ENCODE measurements at places on chromosomes 2 and 18.

- no peak for DNase-seq
Observed at GRCh38 chr2:235143789-235144188, 192.0 kb downstream of the SH3BP4 start.

DNA sequence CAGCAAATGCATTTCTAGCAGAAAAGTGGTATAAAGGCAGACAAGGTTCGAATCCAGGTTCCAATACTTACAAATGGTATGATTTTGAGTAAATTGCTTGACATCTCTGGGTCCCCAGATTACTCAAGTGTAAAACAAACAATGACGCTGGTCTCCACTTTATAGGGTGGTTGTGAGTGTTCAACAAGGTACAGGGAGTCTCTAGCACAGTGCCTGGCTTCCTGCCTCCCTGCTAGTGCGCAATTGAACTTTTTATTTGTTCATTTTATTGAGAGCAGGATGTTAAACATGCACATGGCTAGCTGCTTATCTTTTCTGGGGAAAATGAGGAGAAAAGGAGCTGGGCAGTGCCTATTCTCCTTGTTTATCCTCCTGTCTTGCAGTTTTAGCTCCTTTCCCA lies 74.9 kb upstream of the MYL1 start:
- no peak for DNase-seq

DNA sequence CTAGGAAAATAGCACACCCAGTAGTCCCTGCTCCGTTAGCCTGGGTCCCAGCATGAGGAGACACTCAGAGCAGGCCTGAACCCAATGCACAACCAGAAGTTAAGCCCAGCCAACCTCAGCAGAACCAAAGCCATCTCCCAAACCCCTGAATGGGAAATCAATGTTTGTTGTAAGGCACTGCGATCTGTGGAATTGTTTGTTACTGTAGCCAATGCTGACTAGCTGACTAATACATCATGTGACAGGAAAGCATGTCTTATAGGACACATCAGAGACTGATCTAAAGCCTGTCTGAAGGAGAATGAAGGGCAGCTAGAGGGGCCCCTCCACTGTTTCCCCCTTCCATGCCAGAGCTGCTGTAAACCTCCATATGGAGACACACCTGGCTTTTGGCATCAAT lies 96.4 kb downstream of the MARCHF4 start:
- DNase-seq, result no peak

DNA sequence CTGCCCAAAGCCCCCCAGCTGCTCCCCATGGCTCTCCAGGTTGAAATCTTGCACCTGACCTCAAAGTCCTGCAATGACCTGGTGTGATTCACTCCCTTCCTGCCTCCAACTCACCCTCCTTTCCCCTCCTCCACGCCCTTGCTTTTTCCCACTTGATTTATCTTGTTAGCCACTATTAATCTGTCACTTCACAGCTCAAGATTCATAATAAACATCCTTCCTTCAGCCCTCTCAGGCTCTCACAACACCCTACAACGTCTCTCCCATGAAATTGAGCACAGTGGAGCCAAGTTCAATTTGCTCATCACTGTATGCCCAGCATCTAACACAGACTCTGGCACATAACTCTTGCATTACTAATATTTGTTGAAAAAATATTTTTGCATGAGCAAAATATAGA lies 85.6 kb upstream of the SLC35G4 start:
- DNase-seq, result no peak

- DNase-seq, result no peak
Observed at GRCh38 chr18:12255626-12256026, 1.5 kb downstream of the CIDEA start.

- DNase-seq, result no peak
Observed at GRCh38 chr2:69933254-69933828, 18.4 kb downstream of the MXD1 start.

DNA sequence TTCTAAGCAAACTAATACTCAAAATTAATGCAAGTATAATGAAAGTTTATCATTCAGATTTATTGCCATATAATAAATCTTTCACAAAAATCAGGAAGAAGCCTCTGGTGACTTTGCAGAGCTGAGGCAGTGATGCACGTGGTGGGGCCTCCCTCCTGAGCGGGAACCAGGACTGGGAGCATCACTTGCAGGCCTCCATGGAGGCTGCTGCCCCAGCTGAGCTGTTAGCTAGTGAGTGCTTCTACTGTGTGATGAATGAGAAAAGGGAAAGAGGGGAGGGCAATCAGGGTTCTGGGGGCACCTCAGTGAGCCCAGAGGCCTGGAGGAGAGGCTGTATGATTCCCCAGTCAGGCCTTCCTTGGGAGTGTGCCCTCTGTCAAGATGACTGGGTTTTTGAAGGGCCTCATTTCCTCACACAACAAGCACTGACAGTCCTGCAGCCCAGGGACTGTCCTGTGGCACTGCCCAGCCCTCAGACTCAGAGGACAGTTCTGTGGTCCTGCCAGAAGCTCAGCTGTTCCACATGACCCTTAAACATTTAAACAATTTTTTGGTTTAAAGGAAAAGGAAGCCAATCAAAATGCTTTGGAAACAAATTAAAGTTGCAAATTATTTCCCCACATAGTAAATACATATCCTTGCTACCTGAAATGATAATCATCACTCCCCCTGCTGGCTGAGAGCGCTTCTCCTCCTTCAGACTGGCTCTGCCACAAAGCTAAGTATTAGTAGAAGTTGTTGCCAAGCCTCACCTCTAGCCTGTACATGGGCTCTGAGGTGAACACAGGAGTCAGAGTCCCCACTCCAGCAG lies 90.9 kb upstream of the SMAD7 start:
- peak; percentile 71 for DNase-seq

- DNase-seq, result no peak
Observed at GRCh38 chr2:150778828-150779227, 291.4 kb upstream of the RND3 start.

- DNase-seq, result no peak
Observed at GRCh38 chr2:149871091-149871885, 283.7 kb upstream of the MMADHC start.

DNA sequence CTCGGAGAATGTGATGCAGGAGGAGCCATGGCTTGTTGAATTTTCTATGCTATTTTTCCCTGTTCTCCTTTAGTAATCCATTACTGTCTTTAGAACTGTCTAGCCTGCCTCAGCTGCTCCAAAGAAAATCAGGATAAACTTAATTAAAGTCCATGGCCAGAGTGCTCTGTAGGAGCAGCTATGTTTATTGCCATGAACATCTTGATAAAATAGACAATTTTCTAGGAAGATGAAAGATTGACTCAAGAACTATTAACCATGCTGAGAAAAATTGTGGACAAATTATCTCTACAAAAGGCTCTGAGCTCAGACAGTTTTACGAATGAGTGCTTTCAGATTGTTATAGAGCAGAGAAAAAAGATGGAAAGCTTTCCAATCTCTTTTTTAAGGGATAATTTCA lies 193.0 kb downstream of the TTC32 start:
- DNase-seq, result no peak

- DNase-seq, result peak; percentile 28
Observed at GRCh38 chr2:149857344-149857743, 269.8 kb upstream of the MMADHC start.

- no peak for DNase-seq
Observed at GRCh38 chr2:215487002-215487372, 51.1 kb upstream of the FN1 start.

DNA sequence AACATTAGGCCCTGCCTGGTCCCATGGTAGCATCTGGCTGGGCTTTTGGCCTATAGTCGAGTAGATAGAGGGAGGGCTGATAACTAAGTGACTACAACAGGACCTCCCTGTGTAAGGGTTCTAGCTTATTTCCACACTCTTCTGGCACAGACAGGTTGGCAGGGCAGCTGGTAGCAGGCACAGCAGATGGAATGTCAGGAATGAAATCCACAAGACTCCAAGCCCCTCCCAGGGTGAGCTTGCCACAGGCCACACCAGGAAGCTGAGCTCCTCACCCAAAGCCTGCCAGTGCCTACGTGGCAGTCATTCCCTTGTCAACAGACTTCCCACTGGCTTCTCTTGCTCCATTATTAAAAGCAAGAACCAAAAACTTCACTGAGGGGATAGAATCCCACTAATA lies 20.7 kb upstream of the C1QL2 start:
- DNase-seq, result no peak

DNA sequence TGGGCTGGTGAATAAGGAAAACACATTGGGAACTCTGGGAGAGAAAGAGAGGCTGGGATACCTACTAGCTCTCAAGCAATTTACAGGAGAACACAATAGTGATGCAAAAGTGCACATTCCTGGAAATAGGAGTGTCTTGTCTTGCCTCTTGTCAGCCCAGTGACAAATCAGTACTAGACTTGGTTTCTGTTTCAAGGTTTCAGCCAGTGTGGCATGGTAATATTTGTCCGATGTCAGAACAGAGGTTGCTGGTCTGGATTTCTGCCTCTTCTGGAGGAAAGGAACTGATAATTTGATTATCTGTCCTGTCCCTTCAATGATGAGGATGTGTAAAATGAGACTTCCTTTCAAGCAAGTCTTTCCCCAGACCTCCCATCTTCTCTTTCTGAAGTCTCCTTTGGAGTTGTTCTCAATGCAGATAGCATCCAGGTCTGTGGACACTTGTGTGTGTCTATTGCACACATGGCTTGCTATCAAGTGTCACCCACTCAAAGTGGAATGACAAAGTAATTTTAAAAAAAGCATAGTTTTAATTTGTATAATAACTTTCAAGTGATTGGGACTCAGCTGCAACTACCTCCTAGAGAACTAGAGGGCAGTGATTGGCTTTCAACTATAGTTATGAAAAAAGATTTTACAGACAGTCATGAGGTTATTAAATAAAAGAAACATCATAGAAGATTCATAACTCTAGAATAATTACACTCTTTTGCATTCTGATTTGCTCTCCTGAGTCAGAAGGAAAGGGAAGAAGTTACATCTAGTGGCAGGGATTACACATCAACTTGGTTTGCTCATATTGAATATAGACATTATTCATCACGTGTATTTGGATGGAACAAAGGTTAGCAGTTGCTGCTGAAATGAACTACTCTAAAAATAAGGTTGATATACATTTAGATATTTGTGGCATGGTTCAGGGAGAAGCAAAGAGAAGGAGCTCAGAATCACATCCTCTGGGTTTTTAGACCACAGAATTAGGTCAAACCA lies 4.5 kb downstream of the GPR39 start:
- DNase-seq, result no peak

DNA sequence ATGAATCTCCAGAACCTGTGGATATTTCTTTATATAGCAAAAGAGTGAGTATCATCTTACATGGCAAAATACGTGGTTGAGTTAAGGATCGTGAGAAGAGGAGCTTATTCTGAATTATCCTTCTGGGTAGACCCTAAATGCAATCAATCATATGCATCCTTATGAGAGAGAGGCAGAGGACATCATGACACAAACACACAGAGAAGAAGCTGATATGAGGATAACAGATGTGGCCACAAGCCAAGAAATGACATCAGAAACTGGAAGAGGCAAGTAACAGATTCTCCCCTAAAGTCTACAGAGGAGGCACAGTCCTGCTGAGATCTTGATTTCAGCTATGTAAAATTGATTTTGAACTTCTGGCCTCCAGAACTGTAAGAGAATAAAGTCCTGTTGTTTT lies 730.2 kb upstream of the ZNF804A start:
- no peak for DNase-seq

DNA sequence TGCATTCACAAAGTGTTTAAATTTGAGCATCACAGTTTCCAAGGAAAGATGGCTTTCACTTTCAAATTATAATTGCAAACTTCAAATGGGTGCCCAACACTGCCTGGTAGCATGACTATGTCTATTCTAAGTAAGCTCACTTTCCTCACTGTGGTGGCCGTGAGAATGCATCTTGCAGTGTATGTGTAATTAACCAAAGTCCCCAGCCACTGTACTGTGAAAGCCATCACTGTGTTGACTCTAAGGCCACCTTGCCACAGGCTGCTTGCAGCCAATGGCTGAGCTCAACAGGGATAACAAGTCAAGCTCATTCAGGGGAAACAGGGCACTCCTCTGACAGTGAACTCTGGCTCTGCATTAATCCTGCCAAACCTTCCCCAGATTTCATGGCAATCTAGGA lies 43.3 kb upstream of the LGALSL start:
- DNase-seq, result no peak

GRCh38 chr18:51059969-51060368 lies 30.0 kb downstream of the SMAD4 start:
- DNase-seq, result no peak
